ENCODE measurements at places on chromosomes 13 and 19. TPM values are rescaled to one million over a fixed set of nuclear protein-coding genes. Genes with fewer than 3 reads are reported as not detected.

GRCh38 chr19:2543463-2544442 lies 67.8 kb downstream of the GADD45B start:
- peak; percentile 98 for DNase-seq

DNA sequence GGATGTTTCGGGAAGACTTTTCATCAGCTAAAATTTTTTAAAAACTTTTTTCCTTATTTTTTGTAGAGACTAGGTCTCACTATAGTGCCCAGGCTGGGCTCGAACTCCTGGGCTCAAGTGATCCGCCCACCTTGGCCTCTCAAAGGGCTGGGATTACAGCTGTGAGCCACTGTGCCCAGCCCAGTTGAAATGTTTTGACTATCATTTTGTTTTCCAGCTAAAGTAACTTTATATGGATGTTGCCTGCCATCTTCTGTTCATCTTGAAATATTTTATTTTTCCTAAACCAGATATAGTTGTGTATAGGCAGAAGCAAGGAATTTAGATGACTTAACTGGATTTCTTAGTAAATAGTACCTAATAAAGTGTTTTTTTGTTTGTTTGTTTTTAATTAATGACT lies 7.0 kb downstream of the CAB39L start:
- peak; percentile 60 for DNase-seq

The ZBTB32 gene
- not detected for total RNA-seq

DNA sequence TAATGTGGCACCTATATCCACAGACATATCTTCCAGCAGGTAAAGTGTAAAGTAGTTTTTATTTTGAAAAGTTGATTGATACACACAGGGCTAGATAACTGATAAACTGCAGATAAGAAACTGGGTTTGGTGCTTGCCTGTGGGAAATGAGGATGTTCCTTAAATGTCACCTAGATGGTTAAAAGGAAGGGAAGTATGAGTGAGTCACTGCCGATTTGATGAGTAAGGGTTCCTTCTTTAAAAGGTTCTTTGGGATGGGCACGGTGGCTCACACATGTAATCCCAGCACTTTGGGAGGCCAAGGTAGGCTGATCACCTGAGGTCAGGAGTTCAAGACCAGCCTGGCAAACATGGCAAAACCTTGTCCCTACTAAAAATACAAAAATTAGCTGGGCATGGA lies 73.8 kb upstream of the FRY start:
- DNase-seq = no peak

The SYNGR4 gene
- total RNA-seq = not detected

- DNase-seq = no peak
These were observed 31.5 kb upstream of the IRS2 start for GRCh38 chr13:109817591-109818535.

- no peak for DNase-seq
These were observed 7.3 kb downstream of the TNFSF14 start for GRCh38 chr19:6662702-6663101.

DNA sequence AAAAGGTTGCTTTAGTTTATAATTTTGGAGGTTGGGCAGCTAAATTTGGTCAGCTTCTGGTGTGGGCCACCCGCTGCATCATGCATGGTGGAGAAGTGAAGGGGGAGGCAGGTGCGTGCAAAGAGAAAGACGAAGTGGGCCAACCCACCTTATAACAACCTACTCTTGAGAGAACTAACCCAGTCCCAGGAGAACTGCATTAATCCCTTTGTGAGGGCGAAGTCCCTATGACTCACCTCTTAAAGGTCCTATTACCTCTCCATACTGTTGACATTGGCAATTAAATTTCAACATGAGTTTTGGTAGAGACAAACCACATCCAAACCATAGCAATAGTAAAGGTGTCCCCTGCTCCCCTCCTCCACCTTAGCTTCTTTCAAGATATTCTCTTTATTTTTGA lies 7.7 kb upstream of the FGF9 start:
- no peak for DNase-seq

- DNase-seq = no peak
These were observed 36.2 kb upstream of the LRCH1 start for GRCh38 chr13:46516599-46517338.

DNA sequence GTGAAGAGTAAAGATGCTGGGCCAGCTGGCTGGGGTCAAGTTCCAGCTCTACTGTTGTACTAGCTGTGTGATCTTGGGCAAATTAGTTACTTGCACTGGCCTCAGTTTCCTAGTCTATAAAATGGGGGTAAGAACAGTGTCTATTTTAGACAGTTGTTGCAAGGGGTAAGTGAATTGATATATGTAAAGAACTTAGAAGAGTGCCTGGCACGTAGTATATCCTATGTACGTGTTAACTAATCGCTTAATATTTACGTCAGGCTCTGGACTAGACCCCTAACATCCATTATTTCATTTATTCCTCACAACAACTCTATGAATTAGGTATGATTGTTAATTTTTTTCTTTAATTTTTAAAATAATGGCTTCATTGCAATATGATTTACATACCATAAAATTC lies 3.7 kb upstream of the LCP1 start:
- no peak for DNase-seq

DNA sequence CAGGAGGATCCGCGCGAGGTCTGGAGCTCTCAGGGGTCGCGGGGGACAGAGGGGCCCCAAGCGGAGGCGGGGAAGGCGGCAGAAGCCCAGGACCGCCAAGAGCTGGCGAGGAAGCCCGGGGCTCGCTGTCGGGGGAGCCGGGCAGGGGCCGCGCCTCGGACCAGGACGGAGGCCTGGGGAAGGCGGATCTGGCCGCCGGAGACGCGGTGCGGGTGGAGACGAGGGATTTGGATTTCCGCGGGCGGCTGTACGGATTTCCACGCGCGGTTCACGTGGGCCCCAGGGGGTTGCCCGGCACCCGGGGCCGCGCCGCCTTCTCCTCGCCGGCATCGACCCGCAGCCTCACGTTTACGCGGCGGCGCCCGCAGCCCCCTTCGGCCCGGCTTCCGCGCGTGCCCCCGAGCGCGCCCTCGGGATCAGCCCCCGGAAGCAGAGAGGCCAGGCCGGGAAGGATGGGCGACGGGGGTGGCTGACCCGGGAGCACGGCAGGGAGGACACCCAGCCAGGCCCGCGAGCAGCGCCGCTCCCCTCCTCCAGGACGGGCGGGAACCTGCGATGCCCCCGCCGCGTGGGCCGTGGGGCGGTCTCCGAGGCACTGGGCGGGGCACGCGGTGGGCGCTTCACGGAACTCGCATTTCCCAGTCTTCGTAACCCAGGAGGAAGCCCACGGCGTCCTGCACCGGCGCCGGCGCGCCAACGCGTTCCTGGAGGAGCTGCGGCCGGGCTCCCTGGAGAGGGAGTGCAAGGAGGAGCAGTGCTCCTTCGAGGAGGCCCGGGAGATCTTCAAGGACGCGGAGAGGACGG lies 4.7 kb downstream of the F7 start:
- DNase-seq = no peak

The HCST gene
- 1.1 TPM for total RNA-seq

- no peak for DNase-seq
These were observed 100.9 kb downstream of the NDFIP2 start for GRCh38 chr13:79581870-79582315.

The FAM216B gene
- total RNA-seq = not detected

DNA sequence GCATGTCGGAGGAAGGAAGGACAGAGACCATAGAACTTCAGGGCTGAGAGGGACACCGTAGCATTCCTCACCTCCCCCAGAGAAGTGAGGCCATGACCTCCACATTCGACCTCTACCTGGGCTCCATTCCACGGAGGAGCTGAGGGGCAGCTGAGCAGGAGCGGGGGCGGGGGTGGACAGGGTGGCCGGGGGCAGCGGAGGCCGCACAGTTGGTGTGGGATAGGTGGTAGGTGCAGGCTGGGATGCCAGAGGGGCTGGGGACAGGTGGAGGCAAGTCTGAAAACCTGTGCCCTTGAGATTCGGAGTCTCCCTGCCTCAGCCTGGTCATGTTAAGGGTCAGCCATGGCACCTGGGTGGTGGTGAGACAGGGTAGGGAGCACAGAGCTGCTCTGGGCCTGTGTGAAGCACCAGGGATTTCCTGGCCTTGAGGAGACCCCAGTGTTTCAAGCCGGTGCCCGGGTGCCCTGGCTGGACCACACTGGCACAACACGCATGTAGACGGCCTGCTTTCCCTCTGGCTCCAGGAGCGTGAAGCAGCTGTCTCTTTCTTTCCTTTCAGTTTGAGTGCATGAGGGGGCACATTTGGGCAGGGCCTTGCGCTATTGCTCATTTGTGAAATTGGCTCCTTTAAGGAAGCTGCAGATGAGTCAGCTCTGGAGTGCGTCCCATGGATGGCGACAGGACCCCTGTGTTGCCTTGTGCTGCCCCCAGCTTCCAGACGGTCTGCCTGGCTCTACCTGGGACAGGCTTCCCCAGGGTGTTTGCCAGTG lies 51.8 kb downstream of the TSSK6 start:
- peak; percentile 54 for DNase-seq

The KLHL1 gene
- total RNA-seq = not detected

DNA sequence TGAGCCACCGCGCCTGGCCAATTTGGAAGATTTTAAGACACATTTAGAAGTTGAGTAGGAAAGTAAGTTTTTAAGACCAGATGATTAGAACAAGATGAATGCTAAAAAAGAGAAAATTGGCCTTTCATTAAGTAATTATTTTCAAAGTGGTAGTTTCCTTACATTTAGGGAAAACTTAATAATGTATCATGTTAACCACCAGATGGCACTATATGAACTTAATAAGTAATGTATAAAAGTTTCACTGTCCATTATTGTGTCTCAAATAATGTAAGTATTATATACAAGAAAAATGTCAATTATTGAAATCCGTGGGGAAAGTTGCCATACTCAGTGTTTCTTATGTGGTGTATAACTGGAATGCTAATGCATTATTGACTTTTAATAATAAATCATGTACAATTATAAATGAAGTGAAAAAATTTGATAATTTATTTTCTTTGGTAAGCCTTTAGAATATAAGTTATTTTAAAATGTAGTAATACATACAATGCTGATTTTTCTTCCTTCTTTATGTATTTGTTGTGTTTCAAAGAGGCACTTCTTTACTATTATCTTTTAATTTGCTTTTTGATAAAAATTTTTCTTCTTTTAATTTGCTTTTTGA lies 29.2 kb downstream of the COG6 start:
- DNase-seq = peak; percentile 39

DNA sequence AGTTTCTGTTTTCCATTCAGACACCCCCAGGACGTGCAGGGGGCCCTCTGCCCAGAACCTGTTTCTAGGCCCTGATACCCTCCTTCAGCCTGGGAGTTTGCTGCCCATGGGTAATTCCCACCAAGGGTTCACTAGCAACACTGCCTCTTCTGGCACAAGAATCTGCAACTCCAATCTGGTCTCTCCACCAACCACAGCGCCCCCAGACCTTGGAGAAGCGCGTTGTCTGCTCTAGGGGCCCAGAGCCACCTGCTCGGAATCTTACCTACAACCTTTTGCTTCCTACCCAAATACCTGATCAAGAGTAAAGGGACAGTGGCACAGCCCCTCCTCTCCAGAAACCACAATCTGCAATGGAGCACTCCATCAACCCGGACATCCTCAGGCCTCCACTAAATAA lies 763 bp downstream of the ZNF180 start:
- no peak for DNase-seq

The SBSN gene
- total RNA-seq = 3.6 TPM

- DNase-seq = no peak
These were observed 240.0 kb upstream of the SERP2 start for GRCh38 chr13:44133626-44134025.

DNA sequence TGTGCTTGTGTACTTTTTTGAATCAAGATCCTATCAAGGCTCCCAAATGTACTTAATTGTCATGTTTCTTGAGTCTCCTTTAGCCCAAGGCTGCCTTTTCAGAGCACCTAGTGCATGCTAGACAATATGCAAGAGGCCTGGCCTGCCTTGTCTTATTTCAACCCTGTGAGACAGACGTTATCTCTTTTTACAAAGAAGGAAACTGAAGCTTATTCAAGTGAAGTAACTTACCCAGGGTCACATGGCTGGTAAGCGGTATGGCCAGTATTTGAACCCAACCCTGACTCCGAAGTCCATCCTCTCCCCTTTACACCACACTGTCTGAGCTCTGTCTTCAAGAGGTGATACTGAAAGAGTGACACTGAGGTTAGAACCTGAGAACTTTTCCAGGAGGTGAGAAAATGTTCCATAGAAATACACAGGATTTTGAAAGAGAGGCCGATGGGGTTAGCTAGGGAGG lies 505.1 kb downstream of the FOXO1 start:
- DNase-seq = no peak

- no peak for DNase-seq
These were observed 297.2 kb downstream of the DCT start for GRCh38 chr13:94182185-94182761.

DNA sequence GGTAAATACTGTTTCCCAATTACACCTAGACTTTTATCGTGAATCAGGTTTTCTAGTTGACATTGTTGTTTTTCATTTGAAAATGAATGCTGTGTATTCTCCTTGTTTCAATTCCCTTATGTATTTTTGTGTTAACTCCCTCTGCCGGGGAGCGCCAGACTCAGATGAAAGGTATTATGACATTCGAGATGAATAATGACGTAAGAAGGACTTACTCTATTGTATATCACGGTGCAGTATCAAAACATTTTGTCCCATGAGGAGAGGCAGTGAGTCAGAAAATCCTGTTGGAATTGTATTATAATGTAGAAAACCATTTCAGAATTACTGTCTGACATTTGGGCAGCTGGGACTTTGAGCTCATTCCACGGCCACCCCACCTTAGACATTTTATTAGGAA lies 61.6 kb downstream of the LRCH1 start:
- DNase-seq = no peak

The CPB2 gene
- not detected for total RNA-seq

- DNase-seq = no peak
These were observed 110.2 kb upstream of the GJB6 start for GRCh38 chr13:20342311-20342710.
